Brain (organoid and tissue), 16 donors: ENCODE measurements at places on chromosomes 3 and 15. TPM values are rescaled to one million over a fixed set of nuclear protein-coding genes. Genes with fewer than 3 reads are reported as not detected.

The NOX5 gene
- polyA plus RNA-seq = not detected

The DNAJA4 gene
- polyA plus RNA-seq = 24.2 TPM

The CHAC1 gene
- polyA plus RNA-seq = 16.9 TPM

The PCOLCE2 gene
- polyA plus RNA-seq = 1.7 TPM

The GCNT3 gene
- not detected for polyA plus RNA-seq

GRCh38 chr15:70182858-70183695 lies 85.4 kb upstream of the TLE3 start:
- no peak for DNase-seq

GRCh38 chr15:72369964-72370363 lies 5.8 kb downstream of the HEXA start:
- no peak for DNase-seq

GRCh38 chr3:155581579-155581978 lies 163.3 kb downstream of the PLCH1 start:
- no peak for DNase-seq

GRCh38 chr3:116093374-116093773 lies 351.9 kb downstream of the LSAMP start:
- DNase-seq = no peak

GRCh38 chr3:138078096-138078495 lies 37.3 kb downstream of the DZIP1L start:
- no peak for DNase-seq

GRCh38 chr3:83453056-83453455 lies 1505.7 kb upstream of the CADM2 start:
- no peak for DNase-seq

GRCh38 chr3:52269776-52270175 lies 8.7 kb downstream of the WDR82 start:
- DNase-seq = no peak

GRCh38 chr3:41224120-41224806 lies 25.0 kb downstream of the CTNNB1 start:
- DNase-seq = no peak

GRCh38 chr3:147423798-147424580 lies 14.8 kb downstream of the ZIC1 start:
- peak; percentile 69 for DNase-seq

DNA sequence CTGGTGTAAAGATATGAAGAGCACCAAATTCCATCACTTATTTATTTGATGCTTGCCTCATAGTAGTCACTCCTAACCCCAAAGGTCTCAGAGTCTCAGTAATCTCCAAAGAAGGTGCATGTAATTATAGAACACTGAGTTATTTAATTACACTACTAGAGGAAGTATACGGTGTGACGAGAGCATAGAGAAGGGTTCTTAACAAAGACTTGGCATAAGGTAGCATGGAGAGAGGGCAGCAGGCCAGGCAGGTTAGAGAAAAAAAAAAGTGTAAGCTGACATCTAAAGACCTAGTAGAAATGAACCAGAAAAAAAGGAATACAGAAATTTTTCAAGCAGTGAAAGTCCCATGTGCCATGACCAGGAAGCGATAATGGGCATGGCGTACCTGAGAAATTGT lies 213.3 kb upstream of the TGFBR2 start:
- DNase-seq = no peak

- no peak for DNase-seq
Measured at GRCh38 chr15:62083194-62084154, 16.7 kb downstream of the C2CD4A start.

- DNase-seq = peak; percentile 56
Measured at GRCh38 chr15:36579792-36580431, 486 bp downstream of the CDIN1 start.

DNA sequence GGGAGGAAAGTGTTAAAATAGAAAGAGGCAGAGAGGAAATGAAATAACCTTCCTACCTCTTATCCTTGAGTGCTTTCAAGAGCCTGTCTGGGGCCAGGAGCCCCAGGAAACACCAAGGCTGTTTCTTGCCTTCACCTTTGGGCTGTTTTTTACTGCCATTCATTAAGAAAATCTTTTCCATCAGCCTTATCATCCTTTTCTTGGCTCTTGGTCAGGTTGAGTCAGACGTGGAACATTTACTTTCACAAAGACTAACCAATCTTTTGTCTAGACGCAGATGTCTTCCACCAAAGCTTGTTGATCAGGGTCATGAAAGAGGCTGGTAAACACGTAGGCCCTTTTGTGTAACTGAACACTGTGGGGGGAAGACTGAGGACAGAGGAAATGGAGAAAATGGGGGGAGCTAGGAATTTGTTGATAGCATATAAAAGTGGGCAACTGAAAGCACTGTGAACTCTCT lies 151.0 kb upstream of the THBS1 start:
- no peak for DNase-seq

- DNase-seq = no peak
Measured at GRCh38 chr15:43244092-43244491, 22.6 kb downstream of the TGM5 start.

DNA sequence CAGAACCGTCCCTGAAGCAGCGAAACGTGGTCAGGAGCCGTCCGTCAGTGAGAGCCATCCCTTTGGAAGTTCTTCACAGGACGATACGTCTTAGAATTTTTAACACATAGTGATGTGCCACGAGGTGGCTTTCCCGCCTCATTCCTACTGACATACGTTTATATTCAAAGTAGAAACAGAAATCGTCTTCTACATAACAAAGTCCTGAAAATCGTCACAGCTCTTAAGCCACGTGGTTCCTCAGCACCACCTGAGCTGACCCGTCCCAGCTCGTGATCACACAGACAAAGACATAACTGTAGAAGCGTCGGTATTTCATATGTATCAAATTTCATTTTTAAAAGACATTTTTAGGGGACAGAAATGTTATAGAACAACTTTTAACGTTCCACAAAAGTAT lies 73.5 kb downstream of the TFRC start:
- DNase-seq = no peak

GRCh38 chr3:4505688-4506558 lies 12.8 kb downstream of the ITPR1 start:
- no peak for DNase-seq

DNA sequence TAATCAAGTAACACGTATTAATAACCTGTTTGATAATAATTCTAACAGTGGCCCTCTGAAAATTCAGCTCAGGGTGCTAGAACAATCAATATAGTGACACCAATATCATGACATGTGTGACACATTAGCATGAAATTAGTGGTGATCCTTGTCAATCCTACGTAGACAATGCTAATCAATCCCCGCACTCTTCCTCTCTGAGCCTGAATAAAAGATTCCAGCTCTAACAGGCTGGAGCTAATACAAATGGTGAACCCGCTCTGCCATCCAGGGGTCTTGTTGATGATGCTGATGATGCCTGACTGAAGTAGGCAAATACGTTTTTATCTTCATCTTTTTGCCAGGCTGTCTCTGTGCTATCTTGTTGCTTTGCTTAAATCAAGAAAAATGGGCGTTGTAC lies 462.5 kb downstream of the MAGI1 start:
- DNase-seq = no peak

DNA sequence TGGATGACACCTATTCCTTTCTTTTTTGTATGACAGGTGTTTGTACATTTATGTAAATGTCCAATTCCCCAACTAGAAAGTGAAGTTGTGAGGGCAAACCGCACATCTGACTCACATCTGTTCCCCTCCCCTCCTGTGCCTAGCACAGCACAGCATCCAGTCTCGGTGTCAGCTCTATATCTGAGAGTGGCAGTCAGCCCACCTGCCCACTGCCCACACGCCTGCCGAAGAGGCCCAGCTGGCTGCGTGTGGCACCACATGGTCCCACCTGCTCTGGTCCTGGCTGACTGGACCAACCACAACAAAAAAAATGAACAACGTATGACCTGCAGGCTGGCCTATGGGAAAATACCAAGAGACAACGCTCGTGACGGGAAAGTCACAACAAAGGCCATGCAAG lies 62.8 kb downstream of the XXYLT1 start:
- no peak for DNase-seq

GRCh38 chr3:110181226-110181625 lies 843.9 kb upstream of the DPPA4 start:
- DNase-seq = no peak

GRCh38 chr3:117958027-117958426 lies 1076.6 kb downstream of the IGSF11 start:
- no peak for DNase-seq
